Fibroblast of skin of right biceps (primary cell): ENCODE measurements at places on chromosomes 16 and 17.

- no peak for DNase-seq
These were observed 27.7 kb downstream of the DHRS7C start for GRCh38 chr17:9763643-9764042.

GRCh38 chr17:14871921-14872320, 393.2 kb downstream of the PMP22 start:
- peak; percentile 59 for DNase-seq

DNA sequence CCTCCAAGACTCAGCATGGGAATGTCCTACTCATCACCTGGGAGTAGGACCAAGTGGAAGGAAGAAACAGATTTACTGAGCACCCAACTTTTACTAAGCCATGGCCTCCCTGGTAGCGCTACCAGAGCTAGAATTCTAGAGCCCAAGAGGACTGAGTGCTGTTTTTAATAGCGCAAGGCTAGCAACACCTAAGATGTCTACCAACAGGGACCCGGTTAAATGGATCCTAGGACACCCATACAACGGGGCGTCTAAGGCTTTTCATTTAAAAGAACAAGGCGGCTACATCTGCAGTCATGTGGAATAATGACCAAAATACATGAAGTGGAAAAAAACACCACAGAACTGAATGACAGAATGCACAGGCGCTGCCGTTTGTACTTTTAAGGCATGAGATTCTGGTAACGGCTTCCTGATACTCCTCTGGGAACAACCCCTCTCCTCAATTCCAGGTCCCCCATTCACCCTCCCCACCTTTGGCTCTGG, 5.1 kb downstream of the GGA2 start:
- no peak for DNase-seq

DNA sequence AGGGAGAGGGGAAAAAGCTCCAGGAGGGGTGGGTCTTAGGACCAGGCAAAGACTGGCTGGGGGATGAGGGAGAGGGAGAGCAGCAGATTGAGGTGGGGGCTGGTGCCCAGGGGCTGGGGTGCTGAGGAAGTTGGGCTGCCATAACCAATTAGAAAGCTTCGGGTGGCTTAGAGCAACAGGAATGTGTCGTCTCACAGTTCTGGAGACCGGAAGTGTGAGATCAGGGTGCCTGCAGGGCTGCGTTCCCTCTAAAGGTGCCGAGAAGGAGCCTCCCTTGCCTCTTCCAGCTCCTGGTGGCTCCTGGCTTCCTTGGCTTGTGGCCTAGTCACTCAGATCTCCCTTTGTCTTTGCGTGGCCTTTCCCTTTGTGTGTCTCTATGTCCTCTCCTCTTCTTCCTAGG, 2.2 kb downstream of the IL34 start:
- DNase-seq: no peak

DNA sequence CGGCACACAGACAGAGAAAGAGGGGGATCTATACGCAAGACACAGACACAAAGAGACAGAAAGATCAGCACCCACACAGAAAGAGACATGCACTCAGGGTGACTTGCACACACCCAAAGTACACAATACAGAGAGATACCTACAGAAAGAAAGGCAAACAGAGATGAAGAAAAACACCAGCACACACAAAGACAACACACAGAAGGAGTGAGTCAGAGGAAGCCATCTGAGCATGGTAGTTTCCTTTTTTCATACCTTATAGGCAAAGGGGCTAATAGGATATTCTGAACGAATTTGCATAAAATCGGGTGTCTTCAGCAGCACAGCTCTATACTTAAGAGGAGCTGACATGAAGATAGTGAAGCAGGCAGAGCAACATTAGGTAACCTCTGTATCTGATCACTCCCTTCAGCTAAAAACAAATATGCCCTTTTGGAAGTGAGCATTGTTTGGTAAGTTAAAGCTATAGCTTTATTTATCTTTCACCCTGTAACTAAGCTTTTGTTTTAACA, 198.6 kb downstream of the AATF start:
- DNase-seq: no peak

GRCh38 chr17:19677736-19678379, 29.3 kb downstream of the ALDH3A2 start:
- no peak for DNase-seq

DNA sequence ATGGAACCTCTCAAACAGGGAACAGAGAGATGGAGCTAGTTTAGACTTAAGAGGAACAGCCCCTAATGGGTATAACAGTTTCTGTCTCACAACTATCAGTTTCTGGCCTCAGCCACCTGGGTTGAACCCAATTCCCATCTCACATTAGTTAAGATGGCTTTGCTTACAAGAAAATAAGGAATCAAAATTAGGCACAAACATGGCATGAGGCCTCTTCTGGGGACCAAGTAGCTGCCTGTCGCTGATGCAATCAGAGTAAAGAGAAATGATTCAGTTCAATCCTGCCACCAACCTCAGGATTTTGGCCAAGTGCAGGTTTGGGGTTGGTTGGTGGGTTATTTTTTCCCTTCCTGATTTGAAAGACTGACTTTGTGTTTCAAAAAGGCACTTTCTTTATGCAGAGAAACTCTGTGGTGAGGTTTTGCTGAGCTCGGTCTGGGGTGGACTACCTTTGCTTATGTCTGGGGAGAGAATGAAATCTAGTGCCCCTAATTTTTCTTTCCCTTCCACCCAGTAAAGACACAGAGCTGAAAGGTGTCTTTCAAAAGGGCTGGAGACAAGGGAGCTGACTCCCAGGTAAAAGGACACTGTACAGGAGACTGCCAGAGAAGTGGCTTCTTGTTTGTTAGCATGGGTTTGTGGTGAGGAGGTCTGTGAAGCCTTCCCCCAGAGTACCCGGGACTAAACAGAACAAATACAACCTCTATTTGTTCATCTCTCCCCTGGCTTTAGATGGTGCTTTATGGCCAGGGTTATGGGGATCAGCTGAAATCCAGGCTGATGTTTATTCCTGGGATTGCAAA, 44.8 kb upstream of the NFAT5 start:
- peak; percentile 68 for DNase-seq

GRCh38 chr16:89105599-89106151, 12.0 kb downstream of the ACSF3 start:
- no peak for DNase-seq

- DNase-seq: peak; percentile 53
These were observed 394.0 kb downstream of the CA10 start for GRCh38 chr17:51764387-51764971.

GRCh38 chr16:47627721-47628120, 166.6 kb downstream of the PHKB start:
- DNase-seq: no peak

- peak; percentile 98 for DNase-seq
These were observed 1.5 kb downstream of the HCFC1R1 start for GRCh38 chr16:3022208-3022683.

DNA sequence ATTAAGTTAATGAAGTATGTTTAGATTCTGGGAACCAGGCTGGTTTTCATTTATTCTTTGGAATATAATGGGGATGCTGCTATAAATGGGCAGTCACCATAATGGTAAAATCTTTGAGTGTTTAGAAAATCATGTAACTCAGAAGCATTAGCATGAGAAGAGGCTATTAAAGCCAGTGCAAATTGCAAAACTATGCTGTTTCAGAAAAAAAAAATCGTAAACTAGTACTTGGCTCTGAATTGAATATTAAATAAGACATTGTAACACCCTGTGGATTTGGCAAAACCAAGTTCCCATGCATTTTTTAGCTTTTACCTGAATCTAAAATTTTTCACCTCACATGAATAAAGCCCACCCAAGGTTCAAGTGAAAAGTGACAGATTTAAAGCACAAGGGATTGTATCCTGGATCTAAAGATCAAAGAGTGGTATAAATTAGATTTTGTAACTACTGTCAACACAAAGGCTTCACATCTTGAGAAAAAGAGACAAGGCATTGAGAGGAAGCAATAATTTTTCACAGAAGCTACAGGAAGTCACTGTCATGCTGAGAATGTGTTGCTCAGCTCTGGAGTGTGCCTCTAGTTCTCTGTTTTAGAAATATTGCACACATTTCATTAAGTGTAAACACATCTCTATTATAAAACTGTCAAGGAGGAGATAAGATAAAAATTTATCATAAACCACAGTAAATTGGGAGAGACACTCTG, 142.2 kb downstream of the ABCA8 start:
- peak; percentile 41 for DNase-seq

GRCh38 chr16:71383054-71383773, 24.7 kb downstream of the CALB2 start:
- DNase-seq: peak; percentile 22

- peak; percentile 69 for DNase-seq
These were observed 26.3 kb downstream of the CEP112 start for GRCh38 chr17:66165537-66166123.

GRCh38 chr17:2004435-2004952, 20.6 kb downstream of the RTN4RL1 start:
- no peak for DNase-seq
